Choroid plexus epithelial cell (primary cell): ENCODE measurements at places on chromosomes 1 and 21.
A peak's percentile ranks its signal among the peaks of the same experiment; 100 is the strongest.

DNA sequence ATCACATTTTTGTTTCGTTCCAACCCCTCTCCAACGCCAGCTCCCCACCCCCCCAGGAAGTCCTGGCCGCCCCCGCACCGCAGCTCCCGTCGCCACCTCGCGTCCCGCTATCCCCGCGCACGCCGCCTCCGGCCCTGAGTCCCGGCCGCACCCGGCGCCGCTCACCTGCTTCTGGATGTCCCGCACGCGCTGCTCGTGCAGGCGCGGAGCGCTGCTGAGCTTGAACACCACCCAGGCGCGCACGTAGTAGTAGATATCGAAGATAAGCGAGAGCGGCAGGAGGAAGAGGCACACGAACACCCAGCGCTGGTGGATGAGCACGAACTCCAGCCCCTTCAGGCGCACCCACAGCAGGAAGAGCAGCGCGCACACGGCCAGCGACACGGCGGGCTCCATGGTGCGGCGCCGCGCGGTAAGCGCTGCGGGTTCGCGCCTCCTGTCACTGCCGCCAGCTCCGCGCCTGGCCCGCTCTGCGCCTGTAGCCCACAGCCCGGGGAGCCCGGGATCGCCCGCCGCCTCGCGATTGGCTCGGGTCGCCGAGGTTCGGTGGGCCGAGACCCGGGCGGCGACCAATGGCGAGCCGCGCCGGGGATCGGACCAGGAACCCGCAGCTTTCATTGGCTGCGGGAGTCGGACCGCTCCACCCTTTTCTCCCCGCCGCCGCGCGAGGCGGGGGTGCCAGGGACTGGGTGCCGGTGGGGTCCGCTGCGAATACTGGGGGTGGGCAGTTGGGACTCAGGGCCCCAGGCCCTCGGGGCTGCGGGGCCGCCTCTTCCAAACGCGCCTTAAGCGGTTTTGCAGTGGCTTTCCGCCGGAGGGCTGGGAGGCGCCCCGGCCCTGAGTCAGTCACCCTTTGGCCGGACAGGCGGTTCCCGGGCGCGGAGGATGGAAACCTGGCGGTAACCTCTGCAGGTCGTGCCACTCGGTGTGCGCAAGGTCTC is at the start of gene DHCR24:
DHCR24 (minus strand) TSS at position 472 of the 941 bp plus-strand sequence; CDS start at position 396, 76 bp downstream.
- DNase-seq, result peak; percentile 83

GRCh38 chr1:48362901-48363300 is 109.1 kb downstream of the SPATA6 start:
- no peak for DNase-seq

GRCh38 chr1:51689075-51689440 is 72.2 kb downstream of the OSBPL9 start:
- no peak for DNase-seq

GRCh38 chr1:31133368-31133767 is 67.9 kb upstream of the PUM1 start:
- no peak for DNase-seq

GRCh38 chr1:200919386-200919785 is 24.7 kb downstream of the INAVA start:
- no peak for DNase-seq

GRCh38 chr1:240976685-240977084 is 364.7 kb upstream of the GREM2 start:
- DNase-seq, result no peak

- DNase-seq, result no peak
These were observed 29.4 kb upstream of the CSF1 start for GRCh38 chr1:109880971-109881894.

- no peak for DNase-seq
These were observed 4.4 kb upstream of the TTC34 start for GRCh38 chr1:2805801-2806430.

DNA sequence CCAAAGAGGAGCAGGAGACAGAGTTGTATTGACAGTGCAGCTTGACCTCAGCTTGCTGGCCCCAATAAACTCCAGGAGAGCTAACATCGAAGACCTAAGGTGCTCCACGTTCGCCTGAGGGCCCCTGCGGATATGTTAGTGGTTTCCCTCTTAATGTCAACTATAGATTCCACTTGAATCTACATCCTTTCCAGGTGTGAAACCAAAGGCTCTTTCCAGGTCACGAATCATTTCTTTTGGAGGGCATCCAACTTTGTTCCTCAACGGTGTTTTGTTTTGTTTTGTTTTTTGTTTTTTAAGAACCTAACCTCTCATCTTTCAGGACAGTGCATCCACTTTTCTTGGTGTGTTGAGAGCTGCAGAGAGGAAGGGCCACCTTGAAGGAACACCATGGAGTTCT is 267.6 kb upstream of the SGIP1 start:
- DNase-seq, result no peak

DNA sequence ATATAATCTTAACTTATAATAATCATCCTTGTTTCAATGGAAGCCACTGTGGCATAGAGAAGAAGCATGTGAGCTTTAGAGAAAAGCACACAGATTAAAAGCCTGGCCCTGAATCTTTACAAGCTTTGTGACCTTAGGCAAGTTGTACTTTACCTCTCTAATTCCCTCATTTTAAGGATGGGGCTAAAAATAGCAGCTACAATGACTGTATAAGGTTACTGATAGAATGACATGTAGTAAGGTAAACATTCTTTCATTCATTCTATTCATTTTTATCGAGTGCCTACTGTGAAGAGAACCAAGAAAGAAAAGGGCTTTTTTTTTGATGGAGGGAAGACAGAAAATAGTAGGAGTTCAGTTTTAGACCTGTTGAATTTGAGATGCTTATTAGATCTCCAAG is 25.6 kb downstream of the CDKN2C start:
- DNase-seq, result no peak

- DNase-seq, result no peak
These were observed 163.9 kb downstream of the LYPLAL1 start for GRCh38 chr1:219337588-219337987.

GRCh38 chr1:184650177-184650866 is 104.3 kb downstream of the EDEM3 start:
- DNase-seq, result no peak

GRCh38 chr1:11842154-11843041 is 5.2 kb downstream of the NPPA start:
- DNase-seq, result peak; percentile 93

DNA sequence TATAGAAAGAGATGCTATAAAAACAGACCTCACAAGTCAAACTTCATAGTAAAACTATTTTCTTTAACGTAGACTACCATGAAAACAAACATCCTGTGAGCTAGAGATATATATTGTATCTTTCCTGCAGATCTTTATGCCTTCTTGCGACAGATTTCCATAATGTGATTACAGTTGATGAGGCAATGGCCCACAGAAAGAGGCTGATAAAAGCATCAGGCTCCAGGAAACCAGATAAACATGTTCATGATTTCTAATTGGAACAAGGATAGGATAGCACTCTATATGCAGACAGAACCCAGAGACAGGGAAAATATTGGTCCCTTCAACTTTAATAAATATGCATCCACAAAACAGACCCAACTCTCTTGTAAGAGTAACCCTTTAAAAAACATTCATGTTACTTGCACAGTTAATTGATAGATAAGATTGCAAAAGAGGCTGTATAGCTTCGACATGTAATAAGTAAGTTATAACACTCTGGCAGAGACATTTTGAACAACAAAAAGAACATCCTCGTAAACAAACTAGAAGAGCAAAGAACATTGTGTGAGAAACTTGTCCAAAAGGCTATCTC is 329.4 kb downstream of the AGBL4 start:
- no peak for DNase-seq

- DNase-seq, result no peak
These were observed 72.2 kb upstream of the RALGPS2 start for GRCh38 chr1:178652506-178653490.

DNA sequence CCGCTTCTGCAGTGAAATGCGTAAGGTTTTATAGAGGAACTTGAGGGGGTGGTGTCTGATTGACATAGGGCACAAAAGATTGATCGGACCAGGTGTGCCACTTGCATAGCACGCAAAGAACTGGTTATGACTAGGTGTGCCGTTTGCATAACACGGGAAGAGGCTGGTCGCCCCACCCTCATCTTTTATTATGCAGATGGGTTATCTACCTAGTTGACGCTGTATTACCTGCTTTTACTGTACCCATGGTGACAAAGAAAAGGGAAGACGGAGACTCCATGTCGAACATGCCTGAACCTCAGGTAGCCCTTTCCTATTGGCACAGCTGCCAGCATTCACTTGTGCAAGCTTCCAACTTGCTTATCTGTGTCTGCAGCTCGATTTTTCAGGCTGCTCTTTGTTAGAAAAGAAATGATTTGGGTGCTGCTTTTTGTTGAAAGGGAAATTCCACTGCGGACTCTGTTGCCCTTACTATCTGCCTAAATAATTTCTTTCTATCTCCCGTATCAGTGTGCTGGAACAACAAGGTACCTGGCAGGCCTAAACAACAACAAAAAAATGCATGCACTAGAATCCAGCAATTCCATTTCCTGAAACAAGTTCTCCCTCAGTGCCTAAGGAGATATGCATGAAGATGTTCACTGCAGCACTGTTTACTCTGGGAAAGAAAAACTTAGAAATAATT is 194.4 kb upstream of the KAZN start:
- DNase-seq, result no peak

- peak; percentile 58 for DNase-seq
These were observed 20.8 kb upstream of the SDC3 start for GRCh38 chr1:30929135-30929889.

DNA sequence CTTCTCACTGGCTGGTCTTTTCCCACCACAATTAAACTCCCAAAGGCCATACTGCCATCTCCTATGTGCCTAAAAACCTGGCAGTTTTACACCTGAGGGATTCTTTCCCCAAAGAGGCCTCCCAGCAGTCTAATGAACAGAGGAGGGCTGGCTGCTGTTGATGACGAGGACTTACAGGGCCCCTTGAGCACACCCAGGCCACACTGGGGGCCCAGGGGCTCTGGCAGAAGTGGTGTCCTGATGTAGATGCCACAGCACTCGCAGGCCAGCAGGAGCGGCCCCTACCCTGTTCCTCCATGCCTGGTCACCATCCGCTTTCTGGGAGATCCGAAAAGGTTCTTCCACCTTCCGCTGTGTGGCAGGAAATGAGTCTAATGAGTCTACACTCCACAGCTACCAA is 24.2 kb downstream of the POFUT2 start:
- DNase-seq, result no peak

DNA sequence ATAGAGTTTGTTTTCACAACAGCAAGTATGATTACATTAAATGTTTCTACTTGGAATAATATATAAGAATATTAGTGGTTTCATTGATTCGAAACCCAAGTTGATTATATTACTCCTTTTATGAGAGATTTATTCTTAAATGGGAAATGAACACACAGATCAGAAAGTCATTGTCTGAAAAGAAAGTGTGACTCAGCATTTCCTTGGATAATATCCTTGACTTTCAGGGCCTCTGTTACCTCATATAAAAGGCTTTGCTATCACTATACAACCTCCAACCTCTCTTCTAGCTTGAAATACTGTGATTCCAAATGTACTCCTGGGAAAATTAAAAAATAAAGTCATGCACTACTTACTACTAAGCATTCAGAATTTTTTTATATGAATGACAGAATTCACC is 295.3 kb upstream of the LYPLAL1 start:
- peak; percentile 55 for DNase-seq

GRCh38 chr1:9004031-9004699 is 22.1 kb downstream of the SLC2A7 start:
- DNase-seq, result no peak

DNA sequence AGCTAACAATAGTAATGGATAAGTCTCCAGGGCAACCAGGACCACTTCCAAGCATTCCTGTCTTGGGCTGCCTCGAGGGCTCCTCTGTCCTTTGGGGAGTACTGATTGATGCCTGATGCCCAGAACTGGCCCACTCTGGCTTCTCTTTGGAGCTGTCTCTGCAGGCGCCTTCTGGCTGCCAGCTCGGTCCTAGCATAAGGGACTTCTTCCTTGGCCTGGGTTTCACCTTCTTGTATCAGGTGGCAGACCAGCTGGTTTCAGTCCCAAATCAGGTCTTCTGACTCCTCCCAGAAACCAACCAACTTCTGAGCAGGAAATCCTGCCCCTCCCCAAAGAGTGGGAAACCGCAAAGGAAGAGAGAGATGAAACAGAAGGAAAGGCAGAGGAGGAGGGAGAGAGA is 10.6 kb downstream of the G0S2 start:
- no peak for DNase-seq

- no peak for DNase-seq
These were observed 58.1 kb upstream of the IGSF5 start for GRCh38 chr21:39686646-39687468.

GRCh38 chr1:204669579-204669978 is 16.0 kb downstream of the LRRN2 start:
- DNase-seq, result no peak

DNA sequence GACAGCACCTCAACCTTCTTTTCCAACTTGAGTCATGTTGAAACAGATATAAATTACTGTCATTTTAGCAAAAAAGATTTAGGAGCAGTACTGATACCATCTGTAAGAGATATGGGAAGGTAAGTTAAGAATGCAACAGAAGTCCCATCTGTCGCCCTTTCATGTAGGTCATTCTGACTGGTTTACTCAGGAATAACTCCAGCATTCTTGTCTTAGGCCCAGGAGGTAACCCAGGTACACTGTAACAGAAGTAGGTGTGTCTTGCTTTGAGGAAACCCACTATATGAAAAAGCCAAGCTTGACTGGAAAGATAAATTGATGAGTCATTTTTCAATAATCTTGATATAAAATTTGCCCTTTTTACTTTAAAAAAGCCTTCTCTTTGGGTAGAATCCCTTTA is 35.4 kb downstream of the PGM1 start:
- no peak for DNase-seq

GRCh38 chr1:5459839-5460610 is 532.2 kb downstream of the NPHP4 start:
- no peak for DNase-seq
